ENCODE measurements at places on chromosomes 3 and 15. TPM values are rescaled to one million over a fixed set of nuclear protein-coding genes. Genes with fewer than 3 reads are reported as not detected.

Gene CYP11A1
- polyA plus RNA-seq, result 0.55 TPM

Gene RTP1
- not detected for polyA plus RNA-seq

Gene CGNL1
- polyA plus RNA-seq, result 12.9 TPM

Gene OR5K2
- polyA plus RNA-seq, result not detected

Gene CORO2B
- 1.8 TPM for polyA plus RNA-seq

Gene NEK11
- 1.8 TPM for polyA plus RNA-seq

Gene GPR176
- polyA plus RNA-seq, result 2.7 TPM

Gene CEP152
- polyA plus RNA-seq, result 2.2 TPM

Gene FLNB
- 67.5 TPM for polyA plus RNA-seq

Gene ATP8B4
- 7.3 TPM for polyA plus RNA-seq

Gene GP9
- not detected for polyA plus RNA-seq

Gene C2CD4A
- polyA plus RNA-seq, result 0.22 TPM

Gene TMEM158
- 0.56 TPM for polyA plus RNA-seq

Gene LRRC49
- polyA plus RNA-seq, result 0.90 TPM

Gene LYSMD2
- 16.5 TPM for polyA plus RNA-seq

Gene NGRN
- polyA plus RNA-seq, result 25.0 TPM

All from adipose tissue (tissue), 3 donors.